ENCODE measurements at places on chromosomes 11 and 22. TPM values are rescaled to one million over a fixed set of nuclear protein-coding genes. Genes with fewer than 3 reads are reported as not detected.

Gene OR4A16
- total RNA-seq = not detected

Gene IRF7
- 48.7 TPM for total RNA-seq

Gene PLAAT4
- total RNA-seq = 269 TPM

Gene MRGPRE
- total RNA-seq = not detected

Gene BTBD18
- total RNA-seq = not detected

Gene PHLDA2
- 111 TPM for total RNA-seq

Gene CHKB
- 83.2 TPM for total RNA-seq

Gene FADS1
- 74.1 TPM for total RNA-seq

Gene TIMP3
- total RNA-seq = 9.1 TPM

Gene COMT
- total RNA-seq = 165 TPM

Gene TREH
- total RNA-seq = 0.21 TPM

Gene PICK1
- 58.3 TPM for total RNA-seq

Gene IL17REL
- total RNA-seq = not detected

Gene TMEM138
- 45.7 TPM for total RNA-seq

Gene RIMBP3C
- not detected for total RNA-seq

Gene GAS2L1
- 16.9 TPM for total RNA-seq

Gene SYCE3
- not detected for total RNA-seq

Gene RASL10A
- total RNA-seq = 1.6 TPM

Gene CARNS1
- total RNA-seq = not detected

Gene ACTN3
- total RNA-seq = not detected

Gene SLC25A22
- total RNA-seq = 53.6 TPM

Gene SLC22A9
- total RNA-seq = not detected

Gene FGF19
- 0.73 TPM for total RNA-seq

Gene ATL3
- total RNA-seq = 43.6 TPM

Gene MAPK8IP2
- 2.9 TPM for total RNA-seq

Gene UBQLNL
- 0.14 TPM for total RNA-seq

Gene VSIG2
- not detected for total RNA-seq

Gene PDE3B
- total RNA-seq = 4.6 TPM

Gene ZBTB16
- total RNA-seq = not detected

Gene GRIK4
- not detected for total RNA-seq

Gene PANX2
- 2.0 TPM for total RNA-seq

Gene OR4A47
- total RNA-seq = not detected

Gene MYOD1
- not detected for total RNA-seq

Gene TMEM151A
- 1.4 TPM for total RNA-seq

Gene PHF21A
- 20.5 TPM for total RNA-seq

Gene UCP2
- total RNA-seq = 16.6 TPM

Gene NXPE2
- not detected for total RNA-seq

Measured in Calu3 (cell line).